ENCODE measurements at places on chromosomes 16 and 17. TPM values are rescaled to one million over a fixed set of nuclear protein-coding genes. Genes with fewer than 3 reads are reported as not detected.

PYY gene
- total RNA-seq = not detected

NUBP2 gene
- total RNA-seq = 69.4 TPM

KRT38 gene
- total RNA-seq = not detected

OTOP2 gene
- not detected for total RNA-seq

EFCAB3 gene
- total RNA-seq = not detected

SKAP1 gene
- total RNA-seq = not detected

KCTD19 gene
- not detected for total RNA-seq

METTL9 gene
- total RNA-seq = 131 TPM

MLKL gene
- total RNA-seq = 16.6 TPM

DNA sequence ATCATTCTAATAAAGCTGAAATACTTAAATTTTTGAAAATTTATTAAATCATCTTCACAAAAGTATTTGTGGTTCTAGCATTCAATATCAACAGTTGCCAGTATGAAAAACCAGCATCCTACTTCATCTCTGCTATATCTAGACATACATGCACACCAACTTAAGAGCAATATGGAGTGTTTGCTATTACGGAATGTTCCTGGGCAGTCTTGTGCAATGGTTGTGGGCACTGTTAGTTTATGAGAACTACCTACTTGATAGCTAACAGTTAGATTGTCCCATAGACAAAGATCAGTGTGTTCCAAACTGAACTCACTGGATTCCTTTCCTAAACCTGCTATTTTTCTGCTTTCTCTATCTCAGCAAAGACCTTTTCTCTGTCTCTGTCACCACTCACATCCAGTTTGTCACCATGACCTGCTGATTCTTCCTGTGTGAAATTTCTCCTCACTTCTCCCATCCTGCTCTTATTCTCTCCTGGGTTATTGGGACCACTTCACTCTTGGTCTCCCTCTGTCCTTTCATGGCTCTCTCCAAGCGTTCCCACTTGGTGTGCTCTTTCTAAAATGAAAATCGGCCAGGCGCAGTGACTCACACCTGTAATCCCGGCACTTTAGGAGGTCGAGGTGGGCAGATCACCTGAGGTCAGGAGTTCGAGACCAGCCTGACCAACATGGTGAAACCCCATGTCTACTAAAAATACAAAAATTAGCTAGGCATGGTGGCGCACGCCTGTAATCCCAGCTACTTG lies 27.7 kb downstream of the CNTROB start:
- DNase-seq = peak; percentile 7

GRCh38 chr16:78297066-78297666 lies 197.7 kb downstream of the WWOX start:
- DNase-seq = no peak

DNA sequence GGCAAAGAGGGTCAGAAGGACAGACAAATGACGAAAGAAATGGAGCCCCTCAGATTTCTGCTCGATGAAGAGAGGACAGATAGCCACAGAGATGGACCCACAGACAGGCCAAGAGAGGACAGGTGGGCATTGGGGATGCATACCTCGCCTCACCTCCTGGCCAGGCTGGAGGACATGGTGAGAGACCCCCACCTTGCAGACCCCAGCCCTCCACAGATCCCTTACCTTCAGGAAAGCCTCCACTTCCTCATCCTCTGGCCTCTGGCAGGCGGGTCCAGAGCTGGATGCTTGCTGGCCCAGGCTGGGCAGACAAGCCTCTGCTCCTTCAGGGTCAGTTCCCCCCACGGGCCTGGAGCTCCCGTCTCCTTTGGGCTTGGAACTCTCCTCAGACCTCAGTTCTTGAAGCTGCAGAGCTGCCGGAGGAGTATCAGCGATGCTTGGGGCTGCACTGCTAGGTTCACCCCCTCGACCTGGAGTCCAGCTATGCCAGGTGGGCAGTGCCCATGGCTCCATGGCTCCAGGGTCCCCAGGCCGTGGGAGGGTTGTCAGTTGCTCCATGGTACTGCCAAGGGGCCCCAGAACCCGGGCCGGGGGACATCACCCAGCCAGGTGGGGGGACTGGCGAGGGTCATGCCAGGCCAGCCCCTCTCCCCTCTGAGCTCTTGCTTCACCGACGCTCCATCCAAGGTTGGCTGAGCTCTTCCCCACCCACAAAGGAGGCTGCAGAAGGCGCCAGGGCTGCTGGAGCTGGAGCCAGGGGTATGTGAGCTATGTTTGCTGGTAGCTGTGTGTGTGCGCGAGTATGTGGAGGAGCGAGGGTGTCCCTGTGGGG lies 1.0 kb downstream of the TSPOAP1 start:
- DNase-seq = no peak

GRCh38 chr17:34579017-34579946 lies at the start of gene TMEM132E:
Gene TMEM132E, plus strand, starts transcription at chr17:34579582. Its CDS starts 1,495 bp downstream, at chr17:34581077.
- peak; percentile 4 for DNase-seq

GRCh38 chr16:52584354-52585320 lies 37.7 kb upstream of the TOX3 start:
- DNase-seq = no peak

DNA sequence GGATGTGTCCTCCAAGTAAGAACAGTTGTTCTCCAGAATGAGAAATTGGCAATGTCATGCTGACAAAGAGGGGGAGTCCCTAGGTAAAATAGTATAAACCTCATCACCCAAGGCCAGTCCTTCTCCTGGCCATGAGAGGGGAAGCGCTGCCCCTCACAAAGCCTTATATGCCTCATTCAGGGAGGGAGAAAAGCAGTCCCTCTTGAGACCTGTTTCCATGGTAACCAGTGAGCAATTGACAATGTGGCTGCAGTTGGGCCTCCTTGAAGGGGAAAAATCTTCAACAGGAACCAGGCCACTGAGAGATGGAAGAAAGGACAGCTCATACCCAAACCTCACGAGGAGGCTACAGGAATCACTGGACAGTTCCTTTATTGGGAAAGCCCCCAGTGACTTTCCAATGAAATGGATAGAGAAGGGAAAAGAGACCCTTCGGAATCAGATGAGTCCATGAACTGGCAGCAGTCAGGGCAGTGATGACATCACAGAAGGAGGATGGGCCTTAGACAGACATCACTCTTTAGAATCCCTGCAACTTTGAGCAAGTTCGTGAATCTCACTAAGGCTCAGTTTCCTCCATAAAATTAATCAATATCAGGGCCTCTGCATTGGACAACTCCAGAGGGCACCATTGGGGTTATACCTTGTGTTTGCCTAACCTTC lies 275.7 kb downstream of the TOX3 start:
- no peak for DNase-seq

- DNase-seq = no peak
Measured at GRCh38 chr16:76195056-76195455, 82.1 kb upstream of the CNTNAP4 start.

GRCh38 chr17:43010667-43011308 lies 4.2 kb downstream of the IFI35 start:
- DNase-seq = peak; percentile 44

- peak; percentile 88 for DNase-seq
Measured at GRCh38 chr16:79770244-79771064, 169.9 kb upstream of the MAF start.

- DNase-seq = no peak
Measured at GRCh38 chr17:38980490-38981217, 13.5 kb upstream of the FBXO47 start.

- DNase-seq = no peak
Measured at GRCh38 chr17:66549731-66550207, 247.4 kb downstream of the PRKCA start.

DNA sequence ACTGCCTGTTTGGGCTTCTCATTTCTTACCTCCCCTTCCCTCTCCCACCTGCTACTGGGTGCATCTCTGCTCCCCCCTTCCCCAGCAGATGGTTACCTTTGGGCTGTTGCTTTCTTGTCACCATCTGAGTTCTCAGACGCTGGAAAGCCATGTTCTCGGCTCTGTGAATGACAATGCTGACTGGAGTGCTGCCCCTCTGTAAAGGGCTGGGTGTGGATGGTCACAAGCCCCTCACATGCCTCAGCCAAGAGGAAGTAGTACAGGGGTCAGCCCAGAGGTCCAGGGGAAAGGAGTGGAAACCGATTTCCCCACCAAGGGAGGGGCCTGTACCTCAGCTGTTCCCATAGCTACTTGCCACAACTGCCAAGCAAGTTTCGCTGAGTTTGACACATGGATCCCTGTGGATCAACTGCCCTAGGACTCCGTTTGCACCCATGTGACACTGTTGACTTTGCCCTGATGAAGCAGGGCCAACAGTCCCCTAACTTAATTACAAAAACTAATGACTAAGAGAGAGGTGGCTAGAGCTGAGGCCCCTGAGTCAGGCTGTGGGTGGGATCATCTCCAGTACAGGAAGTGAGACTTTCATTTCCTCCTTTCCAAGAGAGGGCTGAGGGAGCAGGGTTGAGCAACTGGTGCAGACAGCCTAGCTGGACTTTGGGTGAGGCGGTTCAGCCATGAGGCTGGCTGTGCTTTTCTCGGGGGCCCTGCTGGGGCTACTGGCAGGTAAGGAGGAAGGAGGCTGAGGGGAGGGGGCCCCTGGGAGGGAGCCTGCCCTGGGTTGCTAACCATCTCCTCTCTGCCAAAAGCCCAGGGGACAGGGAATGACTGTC lies at the start of gene CD68:
Gene CD68, plus strand, starts transcription at position 638 of the 833 bp plus-strand sequence. Its CDS starts 40 bp downstream, at position 678.
- peak; percentile 98 for DNase-seq

DNA sequence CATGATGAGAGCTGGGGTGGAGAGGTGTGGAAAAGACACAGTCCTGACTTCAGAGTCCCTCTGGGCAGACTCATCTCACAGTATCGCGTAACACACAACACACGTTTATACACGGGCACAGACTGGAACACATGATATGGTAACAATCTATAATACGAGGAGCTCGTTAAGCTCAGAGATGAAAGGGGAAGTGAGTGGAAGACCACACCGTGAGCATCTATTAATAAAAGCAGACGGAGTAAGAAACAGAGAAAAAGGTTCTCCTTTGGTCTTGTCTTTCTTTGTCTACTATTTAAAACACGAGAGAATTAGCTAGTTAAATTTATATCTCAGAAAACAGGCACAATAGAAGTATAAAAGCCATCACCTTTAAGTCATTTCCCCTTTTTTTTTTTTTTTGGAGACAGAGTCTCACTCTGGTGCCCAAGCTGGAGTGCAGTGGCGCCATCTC lies 13.5 kb downstream of the ANKRD11 start:
- no peak for DNase-seq

DNA sequence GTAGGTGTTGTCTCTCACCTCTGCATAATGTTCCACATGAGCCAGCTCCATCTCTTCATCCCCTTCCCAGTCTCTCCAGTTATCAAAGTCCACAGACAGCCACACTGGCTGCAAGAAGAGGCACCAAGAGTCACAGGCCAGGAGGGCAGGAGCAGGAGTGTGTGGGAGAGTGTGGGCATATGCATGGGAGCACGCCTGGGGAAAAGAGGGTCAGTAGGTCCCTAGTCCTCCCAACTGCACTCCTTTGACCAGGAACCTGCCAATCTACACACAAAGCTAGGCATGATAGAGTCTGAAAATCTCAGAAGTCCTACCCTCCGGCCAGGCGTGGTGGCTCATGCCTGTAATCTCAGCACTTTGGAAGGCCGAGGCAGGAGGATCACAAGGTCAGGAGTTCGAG lies 7.3 kb upstream of the AARSD1 start:
- no peak for DNase-seq

- DNase-seq = no peak
Measured at GRCh38 chr16:86697715-86698114, 119.4 kb downstream of the FOXL1 start.

DNA sequence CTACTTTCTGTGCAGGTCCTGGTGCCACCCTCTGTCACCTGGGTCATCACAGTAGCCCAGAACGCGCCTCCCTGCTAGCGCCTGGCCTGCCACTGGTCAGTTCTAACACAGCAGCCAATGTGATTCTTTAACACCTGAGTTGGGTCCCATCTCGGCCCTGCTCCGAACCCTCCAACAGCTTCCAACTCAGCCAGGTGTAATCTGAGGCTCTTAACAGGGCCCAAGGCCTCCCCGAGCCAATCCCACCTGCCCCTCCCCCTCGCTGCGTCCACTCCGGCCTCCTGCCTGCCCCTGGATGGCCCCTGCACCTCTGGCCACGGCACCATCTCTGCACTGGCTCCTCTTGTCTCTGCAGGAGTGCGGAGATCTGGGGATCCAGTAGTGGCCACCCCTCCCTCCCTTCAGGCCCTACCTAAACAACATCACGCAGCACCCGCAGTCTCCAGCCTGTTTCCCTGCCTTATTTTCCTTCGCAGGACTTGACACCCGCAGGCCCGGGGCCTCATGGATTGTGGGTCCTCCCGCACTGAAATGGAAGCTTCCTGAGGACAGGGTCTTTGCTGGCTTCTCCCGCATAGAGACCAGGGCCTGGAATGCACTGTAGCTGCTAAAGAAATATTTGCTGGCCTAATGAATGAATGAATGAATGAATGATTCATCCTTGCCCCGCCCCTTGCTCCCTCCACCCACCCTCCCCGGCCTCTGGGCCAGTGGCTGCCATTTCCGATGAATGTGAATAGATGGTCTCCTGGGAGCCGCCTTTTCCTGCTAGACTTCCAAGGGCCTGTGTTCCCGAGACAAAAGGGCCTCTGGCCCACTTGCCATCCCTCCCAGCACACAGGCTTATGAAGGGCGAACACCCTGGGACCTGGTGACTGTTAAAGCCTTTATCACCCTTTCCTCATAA lies 174.8 kb upstream of the FOXF1 start:
- no peak for DNase-seq

DNA sequence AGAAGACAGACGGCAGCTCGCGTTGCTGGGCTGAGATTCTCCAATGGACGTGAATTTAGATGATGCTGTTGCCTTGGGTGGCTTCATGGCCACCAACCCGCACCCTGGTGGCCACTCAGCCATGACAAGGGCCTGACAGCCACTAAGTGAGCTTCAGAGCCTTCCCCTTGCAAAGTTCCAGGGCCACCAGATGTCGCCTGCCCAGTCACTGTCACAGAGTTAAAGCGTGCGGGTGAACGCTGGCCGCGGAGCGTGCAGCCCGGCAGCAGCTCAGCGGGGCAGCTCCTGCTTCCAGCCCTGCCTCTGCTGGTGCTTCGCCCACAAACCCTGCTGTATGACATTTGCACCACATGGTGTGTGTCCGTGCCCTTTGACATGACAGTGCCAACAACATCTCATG lies 13.3 kb upstream of the KREMEN2 start:
- DNase-seq = no peak

DNA sequence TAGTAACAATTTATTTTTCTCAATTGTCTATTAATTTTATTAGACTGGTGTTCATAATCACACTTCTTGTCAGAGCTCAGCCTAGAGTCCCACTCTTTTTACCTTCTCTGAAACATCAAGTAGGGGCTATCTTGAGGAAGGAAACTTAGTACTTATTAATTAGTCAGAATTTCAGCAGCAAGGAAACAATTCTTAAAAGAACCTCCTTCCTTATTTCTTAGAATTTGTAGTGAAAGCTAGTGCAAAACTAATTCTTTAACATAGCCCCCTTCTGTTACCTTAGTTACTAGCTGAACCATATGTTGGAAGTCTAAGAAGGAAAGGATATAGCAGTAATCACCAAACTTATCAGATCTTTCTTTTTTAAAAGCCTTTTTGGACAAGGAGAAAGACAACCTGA lies 35.2 kb downstream of the MAP2K4 start:
- DNase-seq = no peak

All from mammary epithelial cell (primary cell).